ENCODE measurements at places on chromosomes 6 and 20.

DNA sequence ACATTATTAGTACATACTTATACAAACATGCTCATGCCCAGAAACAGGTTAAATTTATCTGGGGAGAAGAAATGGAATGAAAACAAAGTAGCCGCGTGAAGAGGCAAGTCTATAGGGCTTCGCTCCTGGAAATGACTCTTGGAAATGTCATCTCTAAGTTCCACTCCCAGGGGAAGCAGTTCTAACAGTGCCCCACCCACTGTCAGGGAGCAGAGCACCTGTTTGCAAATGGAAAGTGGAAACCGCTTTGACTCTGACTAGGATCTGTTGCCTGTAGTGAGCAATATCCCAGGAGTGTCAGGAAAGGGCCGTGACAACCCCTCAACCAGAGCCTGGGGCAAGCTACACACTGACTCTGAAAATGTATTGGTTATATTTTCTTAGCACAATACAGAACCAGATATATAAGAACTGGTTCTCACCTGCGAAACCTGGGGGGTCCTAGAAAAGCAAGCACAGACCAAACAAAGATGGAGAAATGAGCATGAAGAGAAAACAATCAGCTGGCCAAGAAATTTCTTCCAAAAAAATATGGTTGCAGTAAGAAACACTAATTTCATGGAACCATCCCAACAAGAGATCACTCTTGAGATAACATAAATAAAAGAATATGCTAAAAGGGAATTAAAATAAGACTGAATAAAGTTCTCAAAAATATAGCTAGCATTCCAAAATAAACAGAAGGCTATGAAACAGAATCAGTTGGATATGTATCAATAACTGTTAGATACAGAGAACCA is 47.5 kb upstream of the CRISP1 start:
- DNase-seq: no peak

GRCh38 chr6:163218361-163218894 is 196.1 kb upstream of the QKI start:
- no peak for DNase-seq

GRCh38 chr6:116102873-116103272 is 2.2 kb downstream of the NT5DC1 start:
- DNase-seq: no peak

- no peak for DNase-seq
Observed at GRCh38 chr6:1022719-1023118, 289.2 kb upstream of the FOXQ1 start.

- DNase-seq: no peak
Observed at GRCh38 chr20:37958856-37959520, 56.1 kb downstream of the VSTM2L start.

- DNase-seq: no peak
Observed at GRCh38 chr6:82030301-82030700, 217.2 kb downstream of the IBTK start.

Data from lung (tissue), 17 donors.